Stimulated activated CD8-positive, alpha-beta memory T cell treated with anti-CD3 and anti-CD28 coated beads, Interleukin-4, amount 100 ng/mL, for 48 hours (primary cell): ENCODE measurements at places on chromosomes 16 and 17.

- no peak for DNase-seq
These were observed 64.1 kb downstream of the PIPOX start for GRCh38 chr17:29107084-29107483.

DNA sequence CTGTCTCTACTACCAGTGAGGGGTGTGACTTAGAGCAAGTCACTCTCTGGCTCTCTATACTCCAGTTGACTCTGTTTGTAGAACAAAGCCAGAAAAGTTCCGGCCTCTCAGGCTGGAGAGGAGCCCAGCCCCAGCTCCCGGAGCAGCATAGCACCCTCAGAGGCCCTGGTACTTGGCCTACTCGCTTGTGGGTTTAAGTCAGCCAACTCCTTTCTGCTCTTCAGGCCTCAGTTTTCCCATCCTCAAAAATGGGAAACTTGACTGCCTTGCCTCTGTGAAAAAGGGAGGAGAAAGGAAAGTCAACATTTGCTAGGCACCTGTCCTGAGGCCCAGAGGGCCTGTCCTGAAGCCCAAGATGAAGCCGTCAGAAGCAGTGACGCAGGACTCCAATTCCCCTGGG, 1.1 kb downstream of the CHST6 start:
- no peak for DNase-seq

- no peak for DNase-seq
These were observed 79.1 kb upstream of the HNF1B start for GRCh38 chr17:37823996-37824395.

GRCh38 chr17:4598776-4599504, 14.6 kb downstream of the SMTNL2 start:
- DNase-seq = no peak

GRCh38 chr17:29909236-29910003, 20.6 kb downstream of the SSH2 start:
- DNase-seq = no peak

- DNase-seq = peak; percentile 51
These were observed 117.6 kb downstream of the VPS53 start for GRCh38 chr17:596763-597644.

GRCh38 chr17:78031435-78031834, 72.9 kb downstream of the TNRC6C start:
- no peak for DNase-seq

- no peak for DNase-seq
These were observed 60.8 kb downstream of the TMEM235 start for GRCh38 chr17:78291944-78292910.

DNA sequence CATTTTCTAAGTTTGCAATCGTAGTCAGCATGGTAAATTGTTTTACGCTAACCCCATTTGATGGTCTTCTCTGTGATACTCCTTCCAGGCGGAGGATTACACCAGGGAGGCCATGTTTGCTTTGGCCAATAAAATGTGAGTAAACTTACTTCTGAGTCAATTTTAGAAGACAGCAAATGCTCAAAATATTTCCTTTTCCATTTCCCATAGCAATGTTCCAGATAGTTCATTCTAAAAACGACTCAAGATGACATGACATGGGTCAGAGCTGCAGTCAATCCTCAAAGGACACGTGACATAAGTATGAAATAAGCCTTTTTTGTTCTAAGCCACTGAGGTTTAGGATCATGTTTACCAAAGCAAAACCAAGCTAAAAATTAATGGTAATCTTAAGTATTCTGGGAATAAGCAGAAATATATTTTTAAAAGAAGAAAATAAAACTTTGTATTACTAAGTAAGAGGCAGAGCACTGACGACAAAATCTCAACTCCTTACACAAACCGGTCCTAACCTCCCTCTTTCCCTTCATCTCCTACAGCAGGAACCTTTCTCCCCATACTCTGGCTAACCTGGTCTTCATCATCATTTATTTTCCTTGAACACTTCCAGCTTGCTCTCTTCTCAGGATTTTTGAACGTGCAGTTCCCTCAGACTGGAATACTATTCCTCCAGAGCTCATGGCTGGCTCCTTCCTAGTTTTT, 266.2 kb downstream of the CEP112 start:
- DNase-seq = no peak

DNA sequence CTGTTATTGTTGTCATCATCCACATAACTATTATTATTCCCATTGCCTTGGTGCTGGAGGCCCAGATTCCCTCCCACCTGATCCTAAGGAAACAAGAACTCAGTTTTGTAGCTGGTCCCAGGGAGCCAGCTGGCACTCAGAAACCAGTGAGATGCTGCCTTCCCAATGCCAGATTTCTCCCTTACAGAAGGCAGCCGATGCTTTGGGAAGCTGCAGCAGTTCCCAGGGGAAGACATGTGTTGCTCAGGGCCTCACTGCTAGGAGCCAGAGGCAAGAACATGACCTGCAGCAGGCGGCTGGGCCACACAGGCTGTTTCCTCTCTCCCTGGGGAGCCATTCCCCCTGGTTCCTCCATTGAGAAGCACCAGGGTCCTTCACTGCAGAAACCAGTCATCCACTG, 59.9 kb upstream of the GRIN2A start:
- DNase-seq = no peak

DNA sequence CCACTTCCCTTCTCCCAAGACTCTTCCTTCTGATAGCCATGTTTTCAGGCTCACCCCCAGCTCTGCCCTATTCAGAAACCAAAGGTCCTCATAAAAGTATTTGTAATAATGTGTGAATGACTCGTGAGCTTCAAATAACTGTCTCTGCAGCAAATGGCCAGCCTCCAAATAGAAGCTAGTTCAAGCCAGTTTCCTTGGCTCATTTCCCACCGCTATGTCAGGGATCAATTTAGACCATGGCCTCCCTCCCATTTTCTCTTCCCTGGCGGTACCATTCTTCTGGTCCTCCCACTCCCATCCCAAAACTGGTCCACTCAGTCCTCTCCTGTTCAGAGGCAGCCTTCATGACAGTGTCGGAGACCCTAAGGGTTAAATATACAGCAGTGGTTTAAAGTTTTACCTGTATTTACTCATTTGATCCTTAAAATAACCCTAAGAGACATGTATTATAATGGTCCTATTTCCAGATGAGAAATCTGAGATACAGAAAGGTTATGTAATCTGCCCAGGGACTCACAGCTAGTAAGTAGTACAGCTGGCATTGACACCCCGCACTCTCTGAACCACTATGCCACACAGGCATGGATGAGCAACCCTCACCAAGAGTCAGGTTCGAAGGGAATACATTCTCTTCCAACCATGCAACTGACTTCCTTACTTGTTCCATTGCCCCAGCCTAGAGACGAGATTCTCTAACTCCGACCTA, 42.9 kb downstream of the GAS7 start:
- DNase-seq = no peak

- no peak for DNase-seq
These were observed 59.0 kb downstream of the PHKB start for GRCh38 chr16:47519996-47520679.

DNA sequence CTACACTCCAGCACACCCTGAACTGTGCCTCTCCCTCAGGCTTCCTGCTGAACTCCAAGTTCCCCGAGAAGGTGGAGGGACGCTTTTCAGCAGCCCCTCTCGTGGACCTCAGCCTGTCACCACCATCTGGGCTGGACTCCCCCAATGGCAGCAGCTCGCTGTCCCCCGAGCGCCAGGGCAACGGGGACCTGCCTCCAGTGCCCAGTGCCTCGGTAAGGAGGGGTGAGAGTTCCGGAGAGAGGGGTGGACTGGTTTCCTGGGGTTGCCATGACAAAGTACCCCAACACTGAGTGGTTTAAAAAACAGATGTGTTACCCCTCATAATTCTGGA, 17.4 kb downstream of the GLIS2 start:
- no peak for DNase-seq

GRCh38 chr16:1713933-1714332, 7.9 kb downstream of the MAPK8IP3 start:
- DNase-seq = no peak

- no peak for DNase-seq
These were observed 975.7 kb upstream of the RBFOX1 start for GRCh38 chr16:6356911-6357310.

DNA sequence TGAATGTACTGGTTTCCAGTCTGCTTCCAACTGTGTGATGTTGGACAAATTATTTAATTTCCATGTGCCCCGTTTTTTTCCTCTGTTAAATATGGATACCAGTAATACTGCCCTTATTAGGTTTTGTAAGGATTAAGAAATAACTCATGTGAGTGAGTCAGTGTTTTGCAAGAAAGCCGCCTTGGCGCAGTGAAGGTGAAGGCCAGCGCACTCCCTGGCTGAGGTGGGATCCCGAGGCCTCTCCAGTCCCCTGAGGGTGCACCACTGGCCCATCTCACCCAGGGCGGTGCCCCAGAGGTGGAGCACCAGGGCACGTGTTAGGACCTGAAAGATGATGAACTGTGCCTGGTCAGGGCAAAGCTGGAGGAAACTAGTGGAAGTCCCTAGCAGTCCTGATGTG, 43.5 kb downstream of the PHKB start:
- DNase-seq = no peak

GRCh38 chr17:51587516-51587915, 327.2 kb downstream of the UTP18 start:
- no peak for DNase-seq

GRCh38 chr16:22928882-22929435, 115.0 kb downstream of the HS3ST2 start:
- DNase-seq = no peak

GRCh38 chr17:69606142-69606800, 191.8 kb downstream of the MAP2K6 start:
- no peak for DNase-seq

- no peak for DNase-seq
These were observed 16.9 kb downstream of the TMEM235 start for GRCh38 chr17:78248051-78248914.

DNA sequence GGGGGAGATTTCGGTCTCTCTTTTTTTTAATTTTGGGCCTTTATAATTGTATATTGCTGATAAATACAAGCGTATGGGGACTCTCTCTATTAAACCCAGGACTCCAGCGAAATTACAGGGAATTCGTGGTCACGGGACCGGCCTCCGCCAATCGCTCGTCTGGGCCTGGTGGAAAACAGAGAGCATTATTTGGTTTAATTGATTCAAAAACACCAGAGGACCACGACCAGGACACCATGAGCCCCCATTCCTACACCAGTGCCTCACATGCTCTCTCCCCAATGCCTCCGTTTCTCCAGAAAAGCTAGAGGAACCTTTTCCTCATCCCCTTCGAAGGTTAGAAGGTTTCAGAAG, at the start of gene HOXB2:
HOXB2 (minus strand) TSS at position 88 of the 354 bp plus-strand sequence. CDS start 198 bp downstream, outside the sequence.
- no peak for DNase-seq

DNA sequence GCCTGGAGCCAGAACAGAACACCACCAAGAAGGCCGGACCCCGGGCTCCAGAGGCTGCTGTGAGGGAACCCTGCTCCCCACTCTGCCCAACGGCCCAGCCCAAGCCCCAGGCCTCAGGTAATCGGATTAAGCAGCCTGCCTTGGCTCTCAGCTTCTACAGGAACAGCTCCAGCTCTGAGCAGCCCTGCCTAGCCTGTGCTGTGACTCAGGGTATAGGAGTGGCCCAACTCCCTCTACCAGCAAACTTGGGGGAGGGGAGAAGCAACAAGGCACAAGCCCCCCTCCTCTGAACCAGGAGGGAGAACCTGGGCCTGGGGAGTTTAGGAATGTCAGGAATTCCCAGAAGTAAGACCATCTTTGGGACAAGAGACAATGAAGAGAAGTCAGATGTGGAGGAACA, 849 bp upstream of the SOX15 start:
- no peak for DNase-seq

GRCh38 chr17:43722870-43723665, 35.5 kb downstream of the SOST start:
- no peak for DNase-seq

GRCh38 chr17:2085648-2085949, 30.7 kb downstream of the HIC1 start:
- DNase-seq = no peak

DNA sequence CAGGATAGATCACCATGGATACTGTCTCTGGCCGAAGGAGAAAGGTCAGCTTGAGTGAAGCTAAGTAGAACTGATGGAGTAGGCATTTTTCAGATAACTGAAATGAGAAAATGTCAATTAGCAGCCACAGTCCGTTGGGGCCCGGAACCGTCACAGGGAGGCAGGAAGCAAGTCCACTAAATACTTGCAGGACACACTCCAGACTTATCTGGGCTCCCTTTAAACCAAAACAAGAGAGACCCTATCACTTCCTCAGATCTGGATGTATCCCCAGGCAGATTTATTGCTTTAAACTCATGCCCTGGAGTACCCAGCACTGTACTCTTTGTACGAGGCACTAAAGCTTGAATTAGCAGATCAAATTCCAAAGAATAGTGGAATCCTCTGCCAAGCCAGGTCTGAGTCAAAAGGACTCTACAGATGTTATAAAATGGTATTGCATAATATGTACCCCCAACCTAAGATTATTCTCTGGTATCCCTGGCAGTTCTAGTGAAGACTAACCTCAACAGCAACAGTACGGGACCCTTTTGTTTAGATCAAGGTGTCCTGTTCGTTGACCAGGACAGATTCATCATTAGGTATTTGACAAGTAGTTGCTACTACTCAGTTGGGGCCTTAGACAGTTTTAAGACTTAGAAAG, 8.1 kb downstream of the ZP2 start:
- no peak for DNase-seq

GRCh38 chr17:17413821-17414220, 63.0 kb upstream of the MED9 start:
- DNase-seq = no peak
